ENCODE measurements at places on chromosomes 1 and 21. TPM values are rescaled to one million over a fixed set of nuclear protein-coding genes. Genes with fewer than 3 reads are reported as not detected.

GRCh38 chr1:80171631-80172030, 1165.1 kb upstream of the ADGRL4 start:
- no peak for DNase-seq

Gene APCS
- total RNA-seq: not detected

- no peak for DNase-seq
Measured at GRCh38 chr1:242605521-242605920, 81.0 kb upstream of the PLD5 start.

Gene GJB4
- total RNA-seq: not detected

Gene MEX3A
- 0.24 TPM for total RNA-seq

DNA sequence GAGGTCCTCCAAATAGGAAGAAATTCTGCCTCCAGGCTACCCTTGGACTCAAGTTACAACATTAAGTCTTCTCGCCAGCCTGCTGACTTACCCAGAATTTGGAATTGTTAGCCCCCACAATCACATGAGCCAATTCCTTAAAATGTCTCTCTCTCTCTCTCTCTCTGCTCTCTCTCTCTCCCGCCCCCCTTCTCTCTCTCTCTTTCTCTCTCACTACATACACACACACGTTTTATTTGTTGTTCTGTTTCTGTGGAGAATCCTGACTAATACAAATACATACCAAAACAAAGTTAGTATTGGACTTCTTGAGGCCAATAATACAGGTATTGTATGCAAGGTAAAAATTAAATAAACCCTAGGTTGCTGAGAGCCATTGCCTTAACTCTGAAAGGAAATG, 72.1 kb downstream of the TNFSF18 start:
- no peak for DNase-seq

DNA sequence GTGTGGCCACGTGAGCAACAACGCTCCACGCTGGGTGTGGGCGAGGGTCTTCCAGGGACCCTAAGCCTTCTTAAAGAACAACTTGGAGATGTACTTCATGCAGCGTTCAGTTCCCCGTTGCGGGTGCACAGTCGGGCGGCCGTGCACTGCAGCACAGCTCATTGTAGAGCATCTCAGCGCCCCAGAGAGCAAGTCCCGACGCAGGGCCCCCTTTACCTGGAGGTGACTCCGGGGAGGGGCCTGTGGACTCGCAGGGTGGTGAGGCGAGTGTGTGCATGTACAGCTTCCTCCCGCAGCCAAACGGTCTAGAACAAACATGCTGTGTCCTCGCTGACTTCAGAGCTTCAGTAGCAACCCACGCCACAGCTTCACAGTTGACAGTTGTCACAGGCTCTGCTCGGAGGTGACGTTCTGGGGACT, 19.5 kb downstream of the RRP1 start:
- no peak for DNase-seq

DNA sequence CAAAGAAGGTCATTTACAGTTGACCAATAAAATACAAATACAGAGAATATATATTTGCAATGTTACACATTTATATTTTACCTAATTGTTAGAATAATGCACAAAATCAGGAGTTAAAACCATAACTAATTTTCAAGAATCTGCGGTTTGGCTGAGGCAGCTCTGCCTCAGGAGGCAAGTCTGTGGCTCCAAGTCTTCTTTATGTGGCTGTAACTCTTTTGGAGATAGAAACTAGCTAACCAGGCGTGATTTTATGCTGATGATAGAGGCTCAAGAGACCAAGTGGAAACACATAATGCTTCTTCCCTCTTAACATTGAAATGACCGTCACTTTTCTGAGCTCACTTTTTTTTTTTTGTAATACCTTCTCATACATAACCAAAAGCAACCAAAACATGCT, 744.7 kb upstream of the CXADR start:
- DNase-seq: no peak

- DNase-seq: no peak
Measured at GRCh38 chr1:180071759-180072158, 82.9 kb upstream of the QSOX1 start.

Gene B3GALT5
- not detected for total RNA-seq

GRCh38 chr1:170661646-170662411, 2.1 kb upstream of the PRRX1 start:
- no peak for DNase-seq

Gene FTCD
- not detected for total RNA-seq

DNA sequence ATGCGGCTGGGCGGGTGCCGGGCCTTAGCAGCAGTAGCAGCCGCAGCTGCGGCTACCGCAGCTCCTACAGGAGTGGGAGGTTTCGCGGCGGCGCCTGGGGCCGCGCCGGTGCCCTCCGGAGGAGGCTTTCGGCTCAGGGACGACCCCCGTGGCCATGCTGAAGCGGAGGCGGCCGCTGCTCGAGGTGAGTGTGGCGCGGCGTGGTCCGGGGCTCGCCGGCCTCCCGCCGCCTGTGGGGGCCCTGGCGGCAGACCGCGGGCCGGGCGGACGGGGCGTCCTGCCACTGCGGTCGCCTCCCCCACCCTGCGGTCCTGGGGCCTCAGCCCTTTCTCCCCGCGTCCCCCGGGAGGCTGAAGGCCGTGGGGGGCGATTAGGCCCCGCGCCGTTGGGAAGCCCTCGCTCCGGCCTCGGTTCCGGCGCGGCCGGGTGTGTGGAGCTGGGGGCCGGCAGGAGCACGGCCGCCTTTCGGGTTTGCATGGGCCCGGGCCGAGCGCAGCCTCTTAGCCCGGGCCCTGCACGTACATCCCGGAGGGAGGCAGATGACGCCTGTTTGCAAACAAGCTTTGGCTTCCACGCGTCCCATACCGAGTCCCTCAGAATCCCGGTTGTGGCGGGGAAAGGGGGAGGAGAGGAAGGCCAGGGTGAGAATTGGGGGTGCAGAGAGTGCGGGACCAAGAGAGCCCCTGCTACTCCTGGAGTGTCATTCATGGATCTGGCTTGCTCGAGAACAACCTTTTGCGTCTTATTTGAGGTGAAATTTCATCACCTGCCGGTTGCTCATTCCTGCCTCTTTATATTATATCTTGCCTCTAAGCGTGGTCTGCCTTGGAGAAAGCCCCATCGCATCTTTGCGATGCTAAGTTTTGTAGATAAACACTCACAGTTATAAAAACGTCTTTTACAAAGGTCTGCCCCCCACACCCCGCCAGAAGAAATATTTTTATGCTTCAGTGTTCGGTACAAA, 613 bp downstream of the ZFYVE9 start:
- DNase-seq: no peak

GRCh38 chr1:30714536-30715090, 8.8 kb downstream of the MATN1 start:
- no peak for DNase-seq

Gene HSPA6
- total RNA-seq: 0.90 TPM

- no peak for DNase-seq
Measured at GRCh38 chr1:245571815-245572294, 417.1 kb downstream of the KIF26B start.

Gene RAD54L
- 50.7 TPM for total RNA-seq

DNA sequence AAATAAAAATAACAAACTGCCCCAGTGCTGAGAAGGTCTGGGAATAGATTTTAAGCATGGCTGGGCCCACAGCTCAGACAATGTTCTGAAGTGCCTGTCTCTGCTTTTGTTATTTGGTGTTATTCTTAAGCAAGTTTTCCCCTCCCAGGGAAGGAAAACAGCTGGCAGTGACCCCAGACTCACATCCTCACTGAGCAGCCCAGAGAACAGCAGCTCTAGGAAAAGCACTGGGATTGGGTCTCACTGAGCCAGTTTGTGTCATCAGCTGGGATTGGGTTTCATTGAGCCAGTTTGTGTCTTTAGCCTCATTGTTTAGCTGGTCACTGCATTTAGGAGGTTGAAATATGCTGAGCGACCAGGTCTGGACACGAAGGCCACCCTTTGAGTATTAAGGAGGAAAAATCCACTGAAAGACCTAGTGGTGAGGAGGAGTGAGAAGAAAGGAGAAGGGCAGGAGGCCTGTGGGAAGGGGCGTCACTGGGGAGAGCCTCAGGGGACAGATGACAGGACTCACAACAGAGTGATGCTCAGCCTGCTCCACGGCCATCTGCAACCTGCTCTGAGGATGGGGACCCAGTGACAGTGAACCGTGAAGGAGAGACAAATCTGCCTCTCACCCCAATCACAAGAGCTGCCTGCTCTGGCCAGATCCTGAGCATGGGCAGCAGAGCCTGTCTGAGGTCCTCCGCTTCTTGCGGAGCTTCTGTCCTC, 103.8 kb downstream of the TOMM20 start:
- DNase-seq: no peak

DNA sequence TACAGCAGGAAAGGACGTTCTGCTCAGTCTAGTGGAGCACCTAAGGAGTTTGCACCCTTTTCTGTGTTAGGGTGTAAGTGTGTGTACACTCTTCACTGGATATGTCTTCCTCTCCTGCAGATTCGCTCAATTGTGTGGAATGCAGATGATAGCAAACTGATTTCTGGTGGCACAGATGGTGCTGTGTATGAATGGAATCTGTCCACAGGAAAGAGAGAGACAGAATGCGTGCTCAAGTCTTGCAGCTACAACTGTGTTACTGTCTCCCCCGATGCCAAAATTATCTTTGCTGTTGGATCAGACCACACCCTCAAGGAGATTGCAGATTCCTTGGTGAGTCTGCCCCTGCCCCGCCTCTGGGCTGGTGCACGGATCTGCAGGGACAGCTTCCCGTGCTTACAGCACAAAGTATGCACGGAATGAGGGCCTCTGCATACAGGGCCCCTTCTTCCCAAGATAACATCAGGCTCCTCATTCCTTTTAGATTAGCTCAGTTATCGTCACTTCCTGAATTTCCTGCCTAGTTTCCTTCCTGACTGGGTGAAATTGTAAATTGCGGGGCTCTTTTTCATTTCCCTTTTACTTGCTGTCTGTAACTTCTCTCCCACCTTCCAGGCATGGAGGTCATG, 34.6 kb downstream of the CFAP57 start:
- no peak for DNase-seq

Gene KRTAP19-1
- total RNA-seq: not detected

DNA sequence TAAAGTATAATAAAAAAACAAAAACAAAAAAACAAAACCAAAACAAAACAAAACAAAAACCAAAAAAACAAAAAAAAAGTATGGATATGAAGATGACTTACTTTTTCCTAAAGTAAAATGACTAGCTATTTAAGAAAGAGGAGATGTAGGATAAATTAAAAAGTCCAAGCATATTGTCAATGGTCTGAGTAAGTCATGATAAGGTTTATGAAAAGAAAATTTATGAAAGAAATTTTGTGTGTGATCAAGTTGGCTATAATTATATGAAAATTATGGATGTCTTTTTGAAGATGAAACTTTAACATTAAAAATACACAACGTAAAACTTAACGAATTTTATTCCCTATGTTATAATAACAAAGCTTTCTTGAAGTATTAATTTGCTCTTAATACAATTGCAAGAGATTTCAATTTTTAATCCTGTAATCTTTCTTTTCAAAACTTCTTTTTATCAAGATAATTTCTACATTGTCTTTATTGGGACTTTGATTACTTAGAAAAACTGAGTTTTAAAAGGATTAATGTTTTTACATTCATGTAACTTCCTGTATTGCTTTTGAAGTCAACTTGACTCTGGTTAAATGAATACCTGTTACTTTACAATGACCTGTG, 200.9 kb upstream of the IVNS1ABP start:
- no peak for DNase-seq

DNA sequence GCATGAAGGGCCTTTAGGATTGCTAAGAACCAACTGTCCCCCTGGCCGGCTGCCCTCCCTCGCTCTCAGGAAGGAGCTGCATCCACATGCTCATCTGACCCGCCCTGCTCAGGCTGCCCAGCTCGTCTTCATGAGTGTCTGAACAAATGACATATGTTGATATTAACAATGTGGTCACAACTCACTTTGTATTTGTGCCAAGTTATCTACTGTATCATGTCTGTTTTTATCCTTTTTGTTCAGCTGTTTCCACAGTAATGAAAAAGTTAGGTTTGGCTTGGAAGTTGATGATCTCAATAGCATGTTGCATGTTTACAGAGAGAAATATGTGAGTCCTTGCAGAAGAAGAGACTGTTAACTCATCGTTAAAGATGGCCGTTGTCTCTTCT, 75.1 kb downstream of the PHTF1 start:
- DNase-seq: no peak

Gene FAM131C
- 0.66 TPM for total RNA-seq

Gene OR2T29
- total RNA-seq: not detected

Gene CNR2
- 0.20 TPM for total RNA-seq

DNA sequence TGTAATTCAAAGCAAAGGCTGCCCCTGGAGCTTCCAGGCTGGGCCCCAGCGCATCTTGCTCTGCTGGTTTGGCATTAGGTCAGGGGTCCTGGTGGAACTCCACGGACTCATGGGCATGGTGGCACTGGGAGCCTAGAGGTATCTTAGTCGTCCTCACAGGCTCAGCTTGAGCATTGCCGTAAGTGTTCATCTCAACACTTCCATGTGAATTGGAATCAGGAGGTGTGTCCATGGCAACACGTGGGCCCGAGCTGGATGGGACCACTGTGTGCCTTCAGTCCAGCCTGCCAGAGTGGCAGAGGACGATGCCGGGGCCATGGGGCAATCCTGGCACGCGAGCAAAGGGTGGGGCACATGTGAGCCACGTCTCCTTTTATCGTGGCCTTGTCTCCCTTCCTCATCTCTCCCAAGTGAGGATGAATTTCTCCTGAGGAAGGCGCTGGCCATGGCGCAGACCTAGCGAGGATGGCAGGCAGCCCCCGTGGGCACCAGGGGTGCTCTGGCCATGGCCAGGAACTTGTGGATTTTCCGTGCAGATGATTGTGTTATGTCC, 47.0 kb downstream of the AGPAT3 start:
- no peak for DNase-seq
